Inflammatory macrophage (primary cell): ENCODE measurements at places on chromosomes 7 and 10.

DNA sequence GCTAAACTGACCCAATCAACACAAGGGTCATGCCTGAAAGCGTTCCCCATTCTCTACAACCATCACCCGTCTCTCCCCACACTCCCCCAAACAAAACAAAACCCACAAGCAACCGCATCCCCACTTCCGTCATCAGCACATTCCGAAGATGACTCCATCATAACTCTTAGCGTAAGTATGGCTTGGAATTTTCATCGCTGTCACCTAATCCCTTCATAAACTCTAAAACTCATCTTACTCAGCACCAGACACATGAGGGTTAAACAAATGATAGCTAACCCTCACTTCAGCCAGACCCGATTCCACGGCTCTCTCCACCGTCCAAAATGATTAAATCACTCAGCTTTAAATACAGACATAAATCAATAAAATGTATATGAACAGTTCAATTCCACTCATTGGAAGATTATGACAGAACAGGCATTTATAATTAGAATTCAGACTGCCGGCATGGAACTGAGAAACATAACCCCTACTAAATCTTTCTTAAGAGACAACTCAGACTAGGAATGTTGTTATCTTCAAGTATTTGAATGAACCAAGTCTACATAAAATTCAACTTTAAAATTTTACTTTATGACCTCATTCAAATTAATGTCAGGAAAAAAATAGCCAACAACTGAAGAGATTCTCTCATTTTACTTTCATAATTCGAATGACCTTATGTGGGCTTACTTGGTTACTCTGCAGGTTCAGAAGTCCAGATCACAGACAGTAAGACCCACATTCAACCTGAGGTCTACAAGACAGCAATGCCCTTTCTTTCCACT is 215.9 kb downstream of the PARD3 start:
- DNase-seq = no peak

DNA sequence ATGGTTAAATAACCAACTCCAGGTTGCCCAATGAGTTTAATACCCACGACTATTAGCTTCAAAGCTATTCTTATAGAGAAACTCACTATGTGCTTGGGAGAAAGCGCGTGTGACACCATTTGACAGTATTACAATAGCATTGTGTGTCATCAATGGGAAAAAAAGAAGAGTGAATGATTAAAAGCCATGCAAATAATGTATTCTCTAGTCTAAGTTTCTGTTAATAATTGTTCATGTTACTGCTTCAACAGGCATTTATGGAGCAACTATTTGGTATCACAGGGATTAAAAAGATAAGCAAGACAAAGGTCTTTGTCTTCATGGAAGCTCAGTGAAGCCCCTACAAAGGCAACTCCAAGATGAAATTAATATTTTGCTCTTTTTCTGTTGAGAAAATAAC is 47.2 kb downstream of the CAV1 start:
- no peak for DNase-seq

DNA sequence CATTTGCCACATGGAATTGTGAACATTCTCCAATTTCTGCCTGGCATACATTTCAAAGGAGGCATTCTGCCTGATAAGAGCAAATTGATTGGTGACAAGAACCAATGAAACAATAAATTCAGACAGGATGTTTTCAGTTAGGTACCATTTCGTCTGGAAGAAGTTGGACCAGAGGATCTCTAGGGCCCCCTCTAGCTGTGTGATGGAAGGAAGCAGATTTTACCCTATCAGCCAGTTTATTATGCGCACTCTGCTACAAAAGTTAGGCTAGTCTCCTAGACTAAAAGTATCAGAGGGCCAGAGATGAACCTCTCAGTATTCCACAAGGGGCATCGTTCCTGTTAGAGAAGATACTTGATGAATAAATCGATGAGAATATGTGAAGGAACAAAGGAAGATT is 118.0 kb downstream of the BUB3 start:
- DNase-seq = no peak

DNA sequence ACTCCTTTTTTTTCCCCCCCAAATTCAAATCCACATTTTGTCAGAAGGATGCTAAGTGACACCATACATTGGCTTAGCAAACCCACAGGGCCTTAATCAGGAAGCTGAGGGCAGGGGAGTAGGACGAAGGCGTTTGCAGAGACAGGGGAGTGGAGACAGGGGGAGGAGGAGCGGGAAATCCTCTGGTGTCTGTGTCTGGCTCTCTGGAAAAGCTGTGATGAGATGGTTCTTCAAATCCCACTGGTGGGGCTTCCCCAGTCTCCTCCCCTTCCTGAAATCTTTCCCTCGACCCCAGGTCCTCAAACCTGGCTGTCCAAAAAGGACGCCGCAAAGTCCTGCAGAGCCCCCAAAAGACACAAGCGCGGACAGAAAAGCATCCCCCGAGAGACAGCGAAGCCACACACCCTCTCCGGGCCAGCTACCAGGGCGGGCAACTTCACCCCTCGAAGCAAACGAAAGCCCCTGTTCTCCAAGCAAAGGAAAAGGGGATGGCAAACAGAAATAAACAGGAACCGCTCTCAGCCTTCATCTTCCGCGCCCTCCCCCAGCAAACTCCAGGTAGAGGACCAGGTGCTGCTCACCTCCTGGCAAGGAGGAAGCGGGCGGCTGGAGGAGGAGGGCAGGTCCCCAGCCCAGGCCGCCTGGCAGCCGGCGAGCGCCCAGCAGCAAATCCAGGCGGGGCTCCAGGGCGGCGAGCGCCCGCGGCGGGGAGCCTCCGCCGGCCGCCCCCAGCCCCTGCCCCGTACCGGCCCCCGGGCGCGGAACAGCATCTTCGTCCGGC is 520 bp downstream of the ELAPOR2 start:
- no peak for DNase-seq

GRCh38 chr7:107076781-107077698 is 32.5 kb downstream of the PRKAR2B start:
- peak; percentile 62 for DNase-seq

DNA sequence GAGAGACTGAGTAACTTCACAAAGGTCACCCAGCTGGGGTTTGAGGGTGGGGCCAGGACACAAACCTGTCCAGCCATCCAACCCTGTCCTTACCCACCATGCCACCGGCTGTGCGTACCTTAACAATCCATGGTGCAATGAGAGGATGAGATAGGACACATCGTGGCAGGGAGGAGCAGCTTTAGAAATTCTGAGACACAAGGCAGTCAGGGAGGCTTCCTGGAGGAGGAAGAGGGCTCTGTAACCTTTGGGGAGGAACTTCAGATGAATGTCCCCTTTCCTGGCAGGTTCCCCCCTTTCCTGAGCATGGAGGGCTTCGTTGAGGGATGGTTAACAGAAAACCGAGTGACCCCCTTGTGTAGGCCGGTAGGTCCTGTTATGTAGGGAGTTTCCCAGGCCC is 35.6 kb upstream of the SLC29A3 start:
- DNase-seq = no peak

- peak; percentile 32 for DNase-seq
Measured at GRCh38 chr10:13769946-13770345, 183.2 kb downstream of the PRPF18 start.

DNA sequence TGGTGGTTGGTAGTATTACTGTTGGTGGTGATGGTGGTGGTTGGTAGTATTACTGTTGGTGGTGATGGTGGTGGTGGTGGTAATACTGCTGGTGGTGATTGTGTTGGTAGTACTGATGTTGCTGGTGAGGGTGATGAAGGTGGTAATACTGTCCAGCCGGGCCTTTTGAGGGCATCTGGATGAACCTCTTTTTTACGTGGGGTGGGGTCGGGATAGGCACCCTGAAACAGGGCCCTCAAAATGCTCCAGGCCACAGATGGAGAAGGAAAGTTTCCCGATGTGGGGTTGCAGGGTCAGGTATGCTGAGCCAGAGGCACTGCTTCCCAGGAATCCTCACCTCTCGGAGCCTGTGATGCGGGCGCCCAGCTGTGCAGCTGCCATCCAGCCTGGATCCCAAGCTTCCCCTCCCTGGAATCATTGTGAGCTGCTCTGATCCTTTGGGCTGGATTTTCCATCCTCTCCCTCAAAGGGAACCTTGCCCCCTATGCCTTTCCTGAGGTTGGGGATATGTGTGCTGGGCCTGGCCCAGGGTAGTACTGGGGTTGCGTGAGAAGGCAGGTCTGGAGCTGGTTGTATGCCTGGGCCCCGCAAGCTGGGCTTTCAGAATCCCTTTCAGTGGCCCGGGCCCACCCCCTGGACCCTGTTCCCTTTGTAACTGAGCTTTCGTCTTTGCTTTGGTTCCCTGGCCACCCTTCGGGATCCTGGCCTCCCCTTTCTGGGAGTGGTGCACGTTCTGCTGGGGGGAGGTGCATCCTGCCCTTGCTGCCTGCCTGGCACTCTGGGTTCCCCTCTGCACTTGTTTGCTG is 43.3 kb downstream of the DOCK1 start:
- no peak for DNase-seq

- no peak for DNase-seq
Measured at GRCh38 chr10:38050212-38050611, 39.7 kb downstream of the ZNF33A start.

DNA sequence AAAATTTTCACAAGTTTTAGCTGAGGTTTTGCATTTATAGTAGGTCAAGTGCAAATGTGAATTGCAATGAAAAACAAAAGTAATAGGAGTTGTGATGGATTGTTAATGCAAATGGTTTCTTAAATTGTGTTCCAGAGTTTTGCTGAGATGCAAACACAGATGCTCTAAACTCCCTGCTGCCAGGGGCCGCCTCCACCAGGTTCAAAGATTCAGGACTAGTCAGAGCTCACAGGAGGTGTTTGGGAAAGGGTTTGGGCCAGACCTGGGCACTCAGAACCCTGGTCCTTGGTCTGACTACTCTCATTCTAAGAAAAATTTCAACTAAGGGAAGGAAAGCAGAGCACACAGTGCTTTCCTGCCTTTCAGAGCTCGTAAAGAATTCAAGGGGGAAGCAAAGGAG is 193.1 kb downstream of the CCSER2 start:
- no peak for DNase-seq

GRCh38 chr7:84879570-84880325 is 307.1 kb downstream of the SEMA3D start:
- DNase-seq = no peak

GRCh38 chr10:73586583-73586984 is 4.6 kb downstream of the USP54 start:
- no peak for DNase-seq

DNA sequence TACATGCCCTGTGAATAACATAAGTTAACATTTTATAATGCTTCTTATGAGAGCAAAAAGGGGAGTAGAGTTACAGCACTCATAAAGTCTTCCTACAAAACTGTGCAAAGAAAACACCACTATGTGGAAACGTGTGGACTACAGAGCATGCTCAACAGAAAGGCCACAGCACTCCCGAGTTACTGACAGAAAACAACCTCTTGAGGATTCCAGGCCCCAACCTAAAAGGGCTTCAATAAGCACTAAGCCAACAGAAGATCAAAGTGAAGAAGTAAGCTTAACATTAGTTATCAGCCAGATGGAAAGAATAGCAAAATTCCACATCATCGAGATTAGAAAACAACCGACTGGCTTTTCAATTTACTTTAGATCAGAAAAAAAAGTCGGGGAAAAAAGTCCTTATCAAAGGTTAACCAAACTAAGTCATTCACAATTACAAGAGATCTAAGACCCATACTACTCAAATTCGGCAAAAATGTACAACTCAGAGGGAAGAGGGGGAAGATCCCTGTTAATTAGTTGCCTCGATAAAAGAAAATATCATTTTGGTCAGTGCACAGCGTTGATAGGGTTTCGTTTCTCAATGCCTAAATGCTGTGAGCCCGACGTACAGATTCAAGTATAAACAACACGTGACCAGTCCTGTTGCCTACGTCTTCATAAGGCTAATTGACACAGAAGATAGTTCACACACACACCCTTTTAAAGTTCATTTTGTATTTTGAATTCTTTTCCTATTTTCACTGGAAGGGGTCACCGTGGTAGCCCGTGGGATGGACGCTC is 1.4 kb downstream of the KBTBD2 start:
- DNase-seq = peak; percentile 55

GRCh38 chr10:107540981-107541380 is 376.5 kb upstream of the SORCS1 start:
- DNase-seq = no peak

DNA sequence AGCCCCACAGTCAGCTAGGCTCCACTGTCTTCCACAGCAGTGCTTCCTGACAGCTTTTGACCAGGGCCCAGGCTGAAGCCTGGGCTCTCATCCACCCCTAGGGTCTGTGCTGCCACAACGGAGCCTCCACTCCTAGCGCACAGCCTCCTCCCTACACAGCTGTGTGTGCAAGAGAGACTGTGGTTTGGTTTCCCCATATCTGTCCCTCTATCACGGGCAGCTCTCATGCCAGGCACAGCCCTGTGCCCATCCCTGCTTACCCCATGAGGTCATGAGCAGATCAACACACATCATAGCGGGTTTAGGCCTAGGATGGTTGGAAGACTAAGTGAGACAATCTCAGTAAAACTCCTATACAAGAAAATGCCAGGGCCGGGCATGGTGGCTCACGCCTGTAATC is 61.7 kb upstream of the PLXNA4 start:
- no peak for DNase-seq

DNA sequence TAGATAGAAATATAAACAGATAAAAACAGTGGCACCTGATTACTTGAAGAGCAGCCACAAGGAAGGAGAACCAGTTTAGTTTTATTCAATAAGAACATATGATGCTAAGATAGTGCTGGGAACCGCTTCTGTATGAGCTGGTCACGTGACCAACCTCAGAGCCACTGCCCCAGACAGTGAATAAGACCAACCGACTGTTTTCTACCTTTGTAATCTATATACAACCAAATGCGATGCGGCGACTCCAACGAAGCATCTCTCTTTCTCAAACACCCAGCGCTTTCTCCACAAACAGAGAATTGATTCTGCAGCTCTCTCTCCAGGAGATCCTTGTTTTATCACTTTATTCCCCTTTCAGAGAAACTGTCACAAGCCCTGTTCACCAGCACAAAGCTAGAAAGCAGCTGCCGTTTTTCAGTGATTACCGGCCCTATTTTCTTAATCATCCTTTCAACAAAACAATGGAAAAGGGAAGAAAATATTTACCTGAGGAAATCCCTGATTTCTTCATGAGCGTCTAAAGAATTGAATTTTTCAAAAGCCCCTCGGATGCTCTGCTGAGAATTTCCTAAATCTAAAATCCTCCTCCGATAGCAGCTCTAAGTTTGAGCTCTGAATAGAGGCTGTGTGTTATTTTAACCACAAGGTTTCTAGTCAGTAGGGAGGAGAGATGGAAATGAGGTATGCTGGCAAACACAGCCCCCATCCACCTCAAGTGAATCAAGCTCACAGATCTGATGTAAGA is 55.7 kb upstream of the JCAD start:
- DNase-seq = no peak
